HCEC 1CT (cell line): ENCODE measurements at places on chromosomes 2 and 18.
A peak's percentile ranks its signal among the peaks of the same experiment; 100 is the strongest.

- DNase-seq: peak; percentile 16
These were observed 68.4 kb downstream of the PID1 start for GRCh38 chr2:229202646-229203045.

DNA sequence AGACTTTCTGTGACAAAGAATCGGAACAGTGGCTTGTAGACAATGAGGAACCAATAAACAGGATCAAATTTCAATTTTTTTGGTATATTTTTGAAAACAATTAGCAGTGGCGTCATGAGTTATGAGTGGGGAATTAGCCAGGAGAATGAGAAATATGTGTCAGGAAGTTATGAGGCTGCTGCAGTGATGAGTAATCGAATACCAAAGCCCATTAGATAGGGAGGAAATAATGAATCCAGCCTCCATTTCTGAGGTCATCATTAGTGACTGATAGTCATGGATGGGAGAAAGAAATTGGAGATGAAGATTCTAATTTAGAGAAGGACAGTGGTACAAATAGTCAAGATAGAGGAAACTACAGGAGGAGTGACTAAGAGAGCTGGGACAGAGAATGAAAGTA lies 673.1 kb upstream of the VRK2 start:
- DNase-seq: peak; percentile 90

GRCh38 chr2:127011231-127011661 lies 95.7 kb downstream of the BIN1 start:
- no peak for DNase-seq

DNA sequence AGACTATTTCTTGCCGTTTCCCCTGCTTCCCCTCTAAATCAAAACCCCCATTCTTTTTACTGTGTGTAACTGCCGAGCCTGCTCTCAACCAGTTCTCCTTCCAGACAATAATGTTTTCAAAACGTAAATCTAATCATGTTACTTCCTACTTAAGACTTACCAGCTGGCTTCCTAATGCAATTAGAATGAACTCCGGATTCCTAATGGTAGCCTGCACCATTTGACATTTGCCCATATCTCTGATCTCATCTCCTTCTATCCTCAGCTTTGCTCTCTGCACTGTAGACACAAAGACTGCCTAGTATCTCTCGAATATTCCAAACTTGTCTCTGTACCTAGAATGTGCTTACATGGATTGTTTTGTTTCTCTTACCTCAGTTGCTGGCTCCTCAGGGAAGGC lies 12.9 kb downstream of the TTL start:
- no peak for DNase-seq

DNA sequence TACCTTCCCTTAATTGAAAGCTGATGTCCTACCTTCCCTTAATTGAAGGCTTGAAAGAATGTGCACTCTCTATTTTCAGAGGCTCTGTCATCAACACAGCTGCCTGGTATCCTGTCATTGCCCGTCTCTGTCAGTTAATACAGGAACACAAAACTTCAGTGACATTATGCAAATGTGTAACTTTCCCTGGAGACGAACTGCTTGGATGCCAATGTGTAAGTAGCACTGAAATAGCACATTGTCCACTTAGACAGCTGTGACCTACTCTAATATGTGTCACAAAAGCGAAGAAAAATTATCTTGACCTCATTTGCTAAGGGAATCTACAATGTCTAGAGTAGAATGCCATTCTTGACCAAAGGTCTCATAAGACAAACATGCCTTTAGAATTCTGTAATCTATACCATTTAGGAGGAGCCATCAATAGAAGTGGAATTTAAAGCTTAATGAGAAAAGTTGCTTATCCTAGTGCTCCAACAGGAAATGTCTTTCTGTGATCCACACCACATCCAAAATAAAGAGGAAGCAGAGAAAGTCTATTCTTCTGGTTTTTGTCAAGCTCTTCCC lies 138.1 kb downstream of the BARD1 start:
- DNase-seq: no peak

- DNase-seq: peak; percentile 49
These were observed 164.5 kb downstream of the PMAIP1 start for GRCh38 chr18:60064271-60064670.

GRCh38 chr2:175597286-175597685 lies 404.8 kb downstream of the LNPK start:
- no peak for DNase-seq

GRCh38 chr2:197293252-197294007 lies 17.1 kb downstream of the ANKRD44 start:
- no peak for DNase-seq

- peak; percentile 83 for DNase-seq
These were observed 9.3 kb upstream of the KCNS3 start for GRCh38 chr2:17869128-17869527.

DNA sequence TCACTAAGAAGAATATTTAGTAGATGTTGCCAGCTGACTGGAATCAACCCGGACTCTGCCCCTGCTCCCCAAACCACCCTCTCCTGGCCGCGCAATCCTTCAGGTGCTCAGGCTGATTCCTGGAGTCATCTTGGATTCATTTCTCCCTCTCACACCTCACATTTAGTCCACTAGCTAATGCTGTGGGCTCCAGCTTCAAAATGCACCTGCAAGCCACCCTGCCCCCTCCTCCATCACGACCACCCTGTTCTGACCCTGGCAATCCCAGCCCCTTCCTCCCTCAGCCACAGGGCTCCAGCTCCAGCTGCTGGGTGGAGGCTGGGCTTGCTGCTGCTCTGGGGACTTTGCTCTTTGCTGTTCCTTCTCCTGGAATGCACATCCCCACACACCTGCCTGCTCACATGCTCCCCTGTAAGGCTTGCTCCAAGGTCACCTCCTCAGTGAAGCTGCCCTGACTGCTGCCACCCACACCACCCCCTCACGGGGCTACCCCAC lies 61.3 kb upstream of the SH3RF3 start:
- DNase-seq: no peak

- peak; percentile 69 for DNase-seq
These were observed 93.3 kb upstream of the PPP1CB start for GRCh38 chr2:28658369-28658768.
